ENCODE measurements at places on chromosomes 3 and 15. TPM values are rescaled to one million over a fixed set of nuclear protein-coding genes. Genes with fewer than 3 reads are reported as not detected.

Gene GOLGA6L4
- 2.0 TPM for total RNA-seq

DNA sequence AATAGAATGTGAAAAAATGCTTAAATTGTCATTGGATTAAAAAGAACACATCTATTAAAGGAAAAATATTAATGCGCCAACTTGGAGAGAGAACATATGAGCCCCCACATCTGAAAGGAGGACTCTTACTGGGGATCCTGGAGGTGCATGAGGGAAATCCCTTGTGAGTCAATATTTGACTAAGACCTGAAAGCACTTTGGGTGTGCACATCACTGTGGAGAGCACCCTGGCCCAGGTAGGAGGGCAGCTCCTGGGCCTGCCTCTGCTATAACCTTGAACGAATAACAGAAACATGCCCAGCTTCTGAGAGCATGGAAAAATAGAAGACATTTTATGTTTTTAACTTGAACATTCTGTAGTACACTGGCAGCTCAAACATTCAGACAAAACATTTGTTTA lies 199.8 kb downstream of the GAP43 start:
- DNase-seq, result no peak

DNA sequence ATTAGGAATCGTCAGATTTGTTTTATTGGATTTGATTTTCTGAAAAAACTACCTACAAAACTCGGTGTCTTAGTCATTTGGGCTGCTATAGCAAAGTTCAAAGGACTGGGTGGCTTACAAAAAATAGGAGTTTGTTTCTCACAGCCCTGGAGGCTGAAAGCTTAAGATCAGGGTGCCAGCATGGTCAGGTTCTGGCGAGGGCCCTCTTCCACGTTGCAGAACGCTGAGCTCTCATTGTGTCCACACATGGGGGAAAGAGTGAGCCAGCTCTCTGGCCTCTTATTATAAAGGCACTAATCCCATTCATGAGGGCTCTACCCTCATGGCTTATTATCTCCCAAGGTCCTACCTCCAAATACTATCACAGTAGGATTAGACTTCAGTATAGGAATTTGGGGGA lies 40.6 kb upstream of the MRPS22 start:
- no peak for DNase-seq

GRCh38 chr3:128988286-128988685 lies 5.6 kb downstream of the CFAP92 start:
- no peak for DNase-seq

DNA sequence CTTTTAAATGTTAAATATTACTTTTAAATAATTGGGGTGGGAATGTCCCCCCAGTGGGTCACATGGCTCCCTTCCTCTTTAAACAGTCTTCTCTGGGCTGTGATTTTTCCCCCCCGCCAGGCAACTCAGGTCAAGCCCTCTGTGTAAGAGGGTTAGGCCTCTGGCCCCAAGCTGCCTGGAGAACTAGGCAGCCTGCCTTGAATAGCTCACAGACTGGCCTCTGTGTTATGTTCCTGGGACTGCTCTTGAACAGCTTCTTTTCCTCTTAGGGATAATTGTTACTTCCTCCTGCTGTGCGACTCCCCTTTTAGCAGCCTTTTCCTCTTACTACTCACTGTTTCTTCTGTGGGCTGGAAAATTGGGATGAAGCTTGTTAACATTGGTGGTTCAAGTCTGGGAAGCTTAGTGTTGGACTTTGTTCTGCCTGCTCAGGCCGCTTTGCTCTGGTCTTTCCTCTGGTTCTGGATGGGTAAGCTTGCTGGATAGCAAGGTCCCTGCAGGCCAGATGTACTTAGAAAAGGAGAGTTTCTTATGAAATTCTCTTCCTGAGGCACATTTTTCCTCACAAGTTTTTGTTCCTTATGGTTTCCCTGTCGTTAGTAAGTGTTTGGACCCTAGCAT lies 2.2 kb downstream of the TEX264 start:
- DNase-seq, result no peak

- DNase-seq, result no peak
Observed at GRCh38 chr3:52532517-52532837, 1.2 kb downstream of the NT5DC2 start.

DNA sequence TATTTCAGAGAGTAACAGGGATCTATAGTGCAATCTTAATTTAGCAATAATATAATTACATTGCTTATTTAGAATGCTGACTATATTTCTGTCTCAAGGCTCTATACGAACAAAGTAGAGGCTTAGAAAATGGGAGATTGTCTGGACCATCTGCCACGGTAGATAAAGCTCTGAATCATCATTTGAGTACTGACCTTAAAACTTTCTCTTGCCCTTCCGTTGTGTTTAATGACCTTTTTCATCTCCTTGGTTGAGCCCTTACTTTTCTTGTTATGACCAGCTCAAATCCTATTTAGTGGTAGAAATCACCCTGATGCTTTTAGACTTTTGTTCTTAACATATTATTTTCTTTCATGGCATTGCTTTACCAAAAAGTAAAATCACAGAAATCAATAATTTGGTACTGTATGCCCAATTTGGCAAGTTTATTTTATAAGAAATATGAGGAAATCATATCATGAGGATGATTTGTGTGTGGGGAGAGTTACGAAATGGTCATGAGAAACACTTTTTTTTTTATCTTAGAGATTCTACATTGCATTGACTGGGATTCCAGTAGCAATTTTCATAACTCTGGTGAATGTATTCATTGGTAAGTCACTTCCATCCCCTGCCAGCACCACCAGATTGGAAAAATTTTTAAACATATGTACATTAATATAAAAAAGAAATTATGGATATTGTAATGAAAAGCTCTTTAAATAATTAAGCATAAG lies 11.0 kb downstream of the NDUFB5 start:
- no peak for DNase-seq

- no peak for DNase-seq
Observed at GRCh38 chr15:60385620-60386552, 11.9 kb downstream of the ANXA2 start.

GRCh38 chr15:40048926-40049475 lies 10.0 kb upstream of the SRP14 start:
- no peak for DNase-seq

Gene CCR2
- 8.7 TPM for total RNA-seq

Gene LEKR1
- 3.0 TPM for total RNA-seq

DNA sequence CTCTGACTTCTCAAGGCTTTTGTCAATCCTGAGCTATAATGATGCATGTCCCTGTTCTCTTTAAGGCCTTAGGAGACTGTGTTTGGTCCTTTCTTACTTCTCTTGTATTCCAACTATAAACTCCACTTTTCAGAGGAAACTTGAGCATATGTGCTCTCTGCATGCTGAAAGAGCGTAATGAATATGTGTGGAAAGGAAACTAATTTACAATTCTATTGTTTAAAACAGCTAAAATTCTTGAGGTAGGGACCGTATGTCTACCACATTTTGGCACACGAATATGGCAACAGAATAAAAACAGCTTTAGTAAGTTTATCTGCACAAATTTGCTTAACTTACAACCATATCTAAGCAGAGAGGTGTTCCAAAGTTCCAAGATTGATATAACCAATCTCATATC lies 242.0 kb upstream of the DCBLD2 start:
- DNase-seq, result no peak

Gene ANKRD63
- not detected for total RNA-seq

DNA sequence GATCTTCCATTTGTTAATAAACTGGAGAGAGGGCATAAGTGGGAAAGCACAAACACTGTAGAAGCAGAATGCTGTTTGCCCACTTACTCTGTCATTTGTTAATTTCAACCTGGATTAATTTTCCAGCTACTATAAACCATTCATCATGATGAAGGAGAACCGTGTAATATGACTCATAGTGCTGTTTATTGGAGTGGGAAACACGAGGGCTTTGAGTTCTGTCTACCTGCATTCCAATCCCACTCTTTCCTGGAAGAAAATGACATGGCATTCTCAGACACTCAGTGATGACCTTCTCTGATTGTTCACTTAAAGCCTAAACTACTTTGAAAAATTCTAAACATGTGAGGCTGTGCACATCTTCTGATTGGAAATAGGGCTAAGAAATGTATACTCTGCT lies 826.7 kb downstream of the AGBL1 start:
- DNase-seq, result no peak

DNA sequence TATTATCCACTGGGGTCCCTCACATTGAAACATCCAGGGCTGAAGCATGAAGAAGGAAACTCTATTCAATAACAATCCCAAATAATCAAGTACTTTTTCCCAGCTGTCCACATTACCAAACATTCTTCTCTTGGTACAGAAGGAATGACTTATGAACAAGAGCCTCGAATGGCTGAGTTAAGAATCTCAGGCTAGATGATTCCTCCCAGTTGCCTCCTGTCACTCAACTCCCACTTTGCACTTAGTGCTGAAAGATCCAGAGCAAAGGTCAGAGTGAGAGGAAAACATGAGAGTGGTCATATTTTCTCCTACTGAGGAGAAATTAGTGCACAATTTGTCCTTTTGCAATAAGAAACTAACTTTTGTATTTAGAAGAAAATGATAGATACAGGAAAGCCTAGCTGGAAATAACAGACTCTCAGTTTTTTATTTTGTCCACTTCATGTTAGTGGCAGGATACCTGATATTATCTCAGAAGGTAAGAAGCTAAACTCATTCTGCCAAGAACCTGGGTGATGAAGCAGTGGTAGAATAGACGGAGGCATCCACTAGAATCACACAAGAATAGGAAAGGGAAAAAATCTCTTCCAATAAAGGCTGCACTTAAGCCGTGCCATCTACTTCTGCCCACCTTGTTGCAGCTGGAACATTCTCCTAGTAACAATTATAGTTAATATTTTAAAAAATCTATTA lies 46.2 kb downstream of the GADL1 start:
- no peak for DNase-seq

DNA sequence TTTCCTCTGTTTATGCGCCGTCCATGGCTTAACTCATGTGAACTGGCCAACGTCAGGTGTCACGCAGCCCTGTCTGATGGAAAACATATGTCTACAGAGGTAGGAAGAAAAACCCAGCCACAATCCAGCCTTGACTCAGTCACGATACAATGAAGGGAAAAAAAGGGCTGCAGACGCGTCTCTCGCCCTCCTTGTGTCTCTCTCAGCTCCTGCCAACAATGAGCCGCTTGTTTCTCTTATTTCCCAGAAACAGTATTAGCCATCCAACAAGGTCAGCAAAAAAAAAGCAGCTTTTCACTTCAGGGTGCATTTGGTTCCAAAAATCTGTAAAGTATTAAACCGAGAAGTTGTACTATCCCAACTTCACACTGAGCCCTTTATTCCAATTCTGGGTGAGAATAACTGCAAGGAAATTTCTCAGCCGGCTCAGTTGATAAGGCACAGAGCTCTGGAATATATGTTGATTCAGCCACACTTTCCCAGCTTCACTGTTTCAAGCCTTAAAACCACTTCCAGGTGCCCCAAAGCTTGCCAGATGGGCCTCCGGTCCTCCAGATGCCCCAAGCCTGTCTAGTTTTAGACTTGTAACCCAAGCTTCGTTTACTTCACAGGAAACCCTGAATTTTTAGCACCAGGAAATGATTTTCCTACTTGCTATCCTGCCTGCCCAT lies 79.4 kb downstream of the TM4SF4 start:
- no peak for DNase-seq

DNA sequence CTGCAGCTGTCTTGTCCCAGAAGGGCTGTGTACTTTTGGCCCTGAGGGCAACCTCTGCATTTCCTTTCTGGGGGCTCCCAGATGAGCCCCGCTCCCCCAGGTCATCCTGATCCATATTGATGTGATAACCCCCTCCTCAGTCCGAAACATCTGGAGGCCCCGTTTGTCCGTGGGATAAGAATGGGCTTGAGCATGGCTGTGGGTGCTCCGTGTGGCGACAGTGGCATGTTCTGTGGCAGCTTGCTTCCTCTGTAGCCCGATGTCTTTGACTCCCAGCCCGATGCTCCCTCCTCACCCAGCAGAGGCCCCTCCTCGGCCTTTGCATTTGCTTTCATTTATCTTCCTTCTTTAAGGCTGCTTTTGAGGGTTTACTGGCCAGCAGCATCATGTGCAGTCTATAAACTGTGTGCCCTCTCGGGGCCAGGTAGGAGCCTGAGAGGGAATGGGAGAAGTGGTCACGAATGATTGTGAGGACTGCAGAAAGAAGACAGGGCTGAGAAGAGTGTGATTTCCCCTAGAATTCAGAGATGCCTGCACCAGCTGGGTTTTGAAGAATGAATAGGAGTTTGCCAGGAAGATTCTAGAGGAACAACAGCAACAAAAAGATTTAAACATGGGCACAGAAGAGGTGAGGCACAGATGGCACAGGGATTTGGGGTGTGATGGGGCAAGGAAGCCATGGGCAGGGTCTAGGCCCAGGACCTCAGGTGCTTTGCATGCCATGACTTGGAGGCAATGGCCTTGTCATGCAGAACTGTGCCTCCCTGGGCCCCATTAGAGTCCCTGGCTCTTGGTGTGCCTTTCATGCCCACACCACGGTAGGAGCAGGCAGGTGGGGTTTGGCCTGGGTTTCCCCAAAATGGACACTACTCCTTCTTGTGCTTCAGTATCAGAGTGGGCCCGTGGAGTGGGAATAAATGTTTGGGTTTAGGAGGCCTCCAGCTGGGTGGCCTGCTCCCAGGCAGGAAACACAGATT lies 34.2 kb downstream of the APBA2 start:
- no peak for DNase-seq

DNA sequence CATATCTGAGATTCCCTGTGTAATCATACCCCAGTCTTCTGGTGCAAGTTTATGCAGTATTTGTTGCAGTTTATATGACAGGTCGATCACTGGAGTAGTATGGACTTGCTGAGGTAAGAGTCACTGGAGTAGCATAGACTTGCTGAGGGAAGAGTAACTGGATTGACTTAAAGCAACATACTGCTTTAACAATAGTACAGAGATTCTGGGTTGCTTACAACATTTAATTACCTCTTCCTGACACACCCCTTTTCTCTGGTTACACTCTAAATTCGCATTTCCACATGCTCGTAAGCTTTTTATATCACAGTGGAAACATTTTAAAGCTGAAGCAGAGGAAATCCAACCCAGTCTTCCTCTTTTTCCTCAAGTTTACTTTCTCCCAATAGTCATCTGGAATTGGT lies 11.8 kb downstream of the AAGAB start:
- DNase-seq, result no peak

- no peak for DNase-seq
Observed at GRCh38 chr3:22632536-22632935, 570.6 kb upstream of the UBE2E2 start.

GRCh38 chr15:58432401-58432800 lies 610 bp downstream of the LIPC start:
- DNase-seq, result no peak

Gene TM4SF18
- total RNA-seq, result 10.3 TPM

DNA sequence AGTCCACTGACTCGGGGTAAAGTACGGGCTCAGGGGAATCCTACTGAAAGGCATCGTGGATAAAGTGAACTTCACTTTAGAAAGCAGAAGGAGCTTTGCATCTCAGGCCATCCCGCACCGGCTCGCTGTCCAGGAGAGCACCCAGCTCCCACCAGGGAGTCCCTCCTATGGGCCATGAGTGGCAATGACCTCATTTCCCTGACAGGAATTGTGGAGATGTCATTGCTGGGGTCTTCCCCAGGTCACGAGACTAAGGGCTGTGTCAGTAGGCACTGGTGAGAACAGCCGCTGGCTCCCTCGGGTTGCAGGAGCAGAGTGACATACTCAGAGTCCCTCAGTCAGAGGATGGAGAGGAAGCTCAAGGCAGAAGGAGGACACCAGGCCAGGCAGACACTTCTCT lies 97.3 kb downstream of the XXYLT1 start:
- DNase-seq, result no peak

- no peak for DNase-seq
Observed at GRCh38 chr15:100020614-100021013, 287.4 kb upstream of the LYSMD4 start.

- DNase-seq, result no peak
Observed at GRCh38 chr3:120428924-120429323, 21.9 kb downstream of the FSTL1 start.
